ENCODE measurements at places on chromosomes 5 and 9. TPM values are rescaled to one million over a fixed set of nuclear protein-coding genes. Genes with fewer than 3 reads are reported as not detected.

Gene EQTN
- total RNA-seq, result 2.1 TPM

Gene ADAMTSL1
- total RNA-seq, result 1.8 TPM

Gene SPTLC1
- 81.3 TPM for total RNA-seq

Gene MYMK
- total RNA-seq, result not detected

Gene SAXO1
- 0.21 TPM for total RNA-seq
